EH (cell line): ENCODE measurements at places on chromosomes 2 and 18.

DNA sequence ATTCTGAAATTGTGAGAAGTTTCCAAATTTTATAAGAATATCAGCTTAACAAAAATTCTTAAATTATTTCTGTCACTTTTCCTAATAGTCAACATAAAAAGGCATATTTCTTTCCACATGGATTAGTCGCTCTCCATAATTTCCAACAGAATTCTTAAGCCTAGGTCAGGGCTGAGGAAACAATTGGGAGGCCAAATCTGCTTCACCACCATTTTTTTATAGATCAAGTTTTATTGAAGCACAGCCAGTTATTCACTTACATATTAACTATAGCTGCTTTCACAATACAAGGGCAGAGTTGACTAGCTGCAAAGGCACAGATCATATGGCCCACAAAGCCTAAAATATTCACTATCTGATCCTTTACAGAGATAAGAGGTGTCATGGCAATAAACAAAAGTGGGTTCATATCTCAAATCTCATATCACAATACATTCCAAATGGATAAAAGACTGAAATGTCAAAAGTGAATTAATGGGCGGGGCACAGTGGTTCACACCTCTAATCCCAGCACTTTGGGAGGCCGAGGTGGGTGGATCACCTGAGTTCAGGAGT, 18.7 kb downstream of the MEMO1 start:
- no peak for DNase-seq

GRCh38 chr2:225920621-225921220, 521.2 kb downstream of the NYAP2 start:
- peak; percentile 55 for DNase-seq

DNA sequence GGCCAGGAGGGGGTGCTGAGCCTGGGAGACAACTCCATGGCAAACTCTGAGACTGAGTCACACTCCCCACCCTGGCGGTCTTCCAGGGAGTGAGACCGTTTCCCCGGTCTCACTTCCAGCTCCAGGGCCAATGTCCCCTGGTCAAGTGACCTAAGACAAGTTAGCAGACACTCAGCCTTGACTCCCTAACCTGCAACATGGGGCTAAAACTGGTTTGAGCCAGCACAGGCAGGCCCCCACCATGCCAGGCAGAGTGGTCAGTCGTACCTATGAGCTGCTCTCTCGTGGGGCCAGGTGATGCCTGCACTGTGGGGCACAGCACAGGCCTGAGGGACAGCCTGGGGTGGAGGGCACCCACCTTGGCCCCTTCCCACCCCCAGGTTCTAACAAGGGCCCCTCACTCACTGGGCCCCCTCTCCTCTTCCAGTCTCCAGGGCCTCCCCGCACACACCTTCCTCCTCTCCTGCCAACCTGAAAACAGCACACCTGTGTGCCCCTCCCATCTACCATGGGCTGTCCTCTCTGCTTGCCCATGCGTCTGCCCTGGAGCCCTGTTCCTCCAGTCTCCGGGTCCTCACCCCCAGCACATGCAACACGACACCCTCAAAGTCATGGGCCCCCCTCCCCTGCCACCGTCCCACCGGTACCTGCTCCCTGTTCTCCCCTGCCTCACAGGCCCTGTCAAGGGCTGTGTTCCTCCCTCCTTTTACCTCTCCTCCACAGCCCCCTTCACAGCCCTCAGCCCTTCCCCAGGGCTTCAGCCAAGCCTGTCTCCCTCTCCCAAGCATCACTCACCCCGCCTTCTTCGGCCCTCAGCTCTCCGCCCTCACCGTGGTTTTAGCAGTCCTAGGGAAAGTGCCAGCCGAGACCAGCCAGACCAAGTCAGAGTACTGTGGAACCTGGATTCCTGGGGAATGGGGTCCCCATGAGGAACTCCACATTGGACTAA, 1.6 kb downstream of the GPR17 start:
- DNase-seq, result peak; percentile 72

GRCh38 chr2:202299712-202300111, 34.1 kb downstream of the NOP58 start:
- DNase-seq, result no peak

DNA sequence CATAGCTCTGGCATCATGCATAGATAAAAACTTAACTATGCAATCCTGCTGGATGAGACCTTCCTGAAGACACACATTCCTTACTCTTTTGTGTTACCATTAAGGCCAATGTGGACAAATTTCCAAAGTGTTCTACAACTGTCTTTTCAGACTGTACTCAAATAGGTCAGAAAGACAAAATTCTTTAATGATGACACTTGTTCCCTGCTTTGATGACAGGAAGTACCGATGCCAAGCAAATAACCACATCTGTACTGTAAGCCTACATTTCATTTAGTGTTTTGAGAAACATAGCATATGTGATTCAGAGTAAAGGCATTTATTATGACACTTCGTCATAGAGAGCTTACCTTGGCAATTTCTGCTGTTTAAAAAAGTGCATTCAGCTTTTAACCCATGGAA, 55.0 kb downstream of the PMAIP1 start:
- DNase-seq, result peak; percentile 66

DNA sequence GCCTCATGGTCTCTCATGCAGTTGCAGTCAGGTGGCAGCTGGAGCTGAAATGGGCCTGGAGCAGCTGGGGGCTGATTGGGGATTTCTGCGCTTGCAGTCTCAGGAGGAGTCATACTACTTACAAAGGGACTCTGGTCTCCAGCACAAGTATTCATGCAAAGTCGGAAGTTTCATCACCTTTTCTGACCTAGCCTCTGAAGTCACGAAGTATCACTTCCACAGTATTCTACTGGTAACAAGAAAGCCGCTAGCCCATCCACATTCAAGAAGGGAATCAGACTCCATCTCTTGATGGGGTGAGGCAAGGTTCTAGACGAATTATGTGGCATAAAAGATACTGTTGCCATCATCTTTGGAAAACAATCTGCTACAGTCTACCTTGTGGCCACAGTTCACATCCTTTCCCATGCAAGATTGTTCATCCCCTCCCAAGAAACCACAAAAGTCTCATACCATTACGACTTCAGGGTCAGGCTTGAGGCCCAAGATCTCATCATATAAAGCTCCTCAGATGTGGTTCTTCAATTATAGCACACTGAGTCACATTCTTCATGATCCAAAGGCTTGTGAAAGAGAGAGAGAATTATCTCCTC, 95.3 kb downstream of the SMC6 start:
- peak; percentile 79 for DNase-seq

DNA sequence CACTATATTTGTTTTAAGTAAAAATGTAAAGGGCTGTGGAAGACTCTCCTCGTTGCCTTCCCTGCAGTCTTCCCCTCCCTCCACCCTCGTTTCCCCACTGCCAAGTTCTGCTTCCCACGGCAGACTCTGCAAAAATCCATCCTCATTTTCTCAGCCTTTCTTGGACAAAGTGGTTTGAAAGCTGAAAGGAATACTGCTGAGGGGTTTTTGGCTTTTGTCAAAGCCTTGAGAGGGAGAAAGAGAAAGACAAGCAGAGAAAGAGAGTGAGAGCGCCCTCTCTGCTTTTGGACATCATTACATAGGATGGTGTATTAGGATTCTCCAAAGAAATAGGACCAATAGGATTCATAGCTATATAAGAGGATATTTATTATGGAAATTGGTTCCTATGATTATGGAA, 455.9 kb upstream of the SOX11 start:
- no peak for DNase-seq

DNA sequence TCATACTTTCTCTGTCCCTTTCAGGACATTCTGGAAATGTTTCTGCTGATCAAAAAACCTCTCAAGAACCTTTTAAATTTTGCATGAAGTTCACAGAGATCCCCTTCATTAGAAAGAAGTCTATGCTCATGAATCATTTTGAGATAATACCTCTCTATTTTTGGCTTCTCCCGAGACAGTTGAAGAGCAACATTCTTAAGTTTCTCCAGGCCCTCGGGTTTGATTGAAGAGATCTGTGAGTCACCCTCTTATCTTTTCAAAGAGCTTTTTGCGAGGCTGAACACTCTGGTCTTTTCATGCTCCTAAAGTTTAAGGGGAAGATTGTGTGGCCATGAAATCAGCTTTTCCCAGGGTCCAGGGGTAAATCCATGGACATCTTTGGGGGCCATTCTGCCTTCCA, 354.2 kb downstream of the FBXO15 start:
- peak; percentile 86 for DNase-seq

- peak; percentile 48 for DNase-seq
Measured at GRCh38 chr2:215577356-215577755, 141.5 kb upstream of the FN1 start.

GRCh38 chr2:122543815-122544214, 788.4 kb downstream of the TSN start:
- peak; percentile 84 for DNase-seq

DNA sequence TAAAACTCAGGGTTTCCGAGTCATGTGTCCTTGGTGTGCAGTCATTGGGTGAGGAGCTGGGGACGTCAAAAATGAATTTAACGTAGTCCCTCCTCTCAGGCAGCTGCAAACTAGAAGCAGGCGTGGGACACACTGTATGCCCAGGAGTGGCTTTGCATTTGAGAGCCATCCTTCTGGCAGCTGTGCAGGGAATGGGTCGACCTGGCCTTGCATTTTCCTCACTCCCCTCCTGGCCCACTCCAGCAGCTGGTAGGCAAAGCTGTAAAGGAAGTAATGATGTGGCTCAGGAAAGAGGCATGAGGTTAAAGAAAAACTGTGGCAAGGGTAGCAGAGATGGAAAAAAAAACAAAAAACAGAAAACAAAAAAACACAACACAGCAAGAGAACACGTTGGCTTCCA, 46.5 kb downstream of the RNF144A start:
- DNase-seq, result no peak

DNA sequence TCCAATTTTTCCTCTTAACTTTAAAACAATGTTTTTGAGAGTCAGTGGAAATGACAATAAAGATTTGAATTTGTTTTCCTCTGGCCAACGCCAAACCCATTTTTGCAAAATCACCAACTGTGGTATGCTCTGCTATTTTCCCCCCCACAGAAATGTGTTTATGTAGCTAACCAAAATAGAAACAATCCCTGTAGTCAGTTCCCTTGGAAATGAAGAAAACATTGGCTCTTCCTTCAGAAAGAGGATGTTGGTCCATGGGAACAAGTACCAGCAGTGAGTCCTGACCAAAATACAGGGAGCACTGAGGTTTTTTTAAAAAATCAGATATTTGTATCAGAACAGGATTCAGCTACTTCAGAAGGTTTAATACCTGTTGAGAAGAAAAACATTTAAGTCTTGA, 65.3 kb downstream of the SLC40A1 start:
- peak; percentile 27 for DNase-seq

DNA sequence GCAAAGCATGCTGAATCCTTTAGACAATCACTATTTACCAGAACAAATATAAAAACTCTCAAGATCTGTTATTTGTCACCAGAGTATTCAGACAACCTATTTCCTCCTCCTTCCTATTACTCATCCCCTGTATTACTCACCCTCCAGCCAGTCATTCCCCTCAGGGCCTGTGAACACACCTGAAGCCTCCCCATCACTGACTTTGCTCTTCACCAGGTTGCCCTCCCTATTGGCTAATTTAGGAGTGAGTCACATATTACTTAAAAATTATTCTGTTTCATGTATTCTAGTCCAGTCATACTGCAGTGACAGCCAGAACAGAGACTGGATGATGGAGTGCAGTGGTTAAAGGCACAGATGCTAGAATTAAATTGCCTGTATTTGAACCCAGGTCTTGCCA, 3.7 kb upstream of the ATG16L1 start:
- DNase-seq, result peak; percentile 36

GRCh38 chr2:37617119-37617892, 54.1 kb downstream of the CDC42EP3 start:
- DNase-seq, result no peak

GRCh38 chr2:132383956-132384355, 32.6 kb upstream of the GPR39 start:
- DNase-seq, result no peak

- DNase-seq, result no peak
Measured at GRCh38 chr2:108460345-108461037, 11.5 kb downstream of the GCC2 start.

DNA sequence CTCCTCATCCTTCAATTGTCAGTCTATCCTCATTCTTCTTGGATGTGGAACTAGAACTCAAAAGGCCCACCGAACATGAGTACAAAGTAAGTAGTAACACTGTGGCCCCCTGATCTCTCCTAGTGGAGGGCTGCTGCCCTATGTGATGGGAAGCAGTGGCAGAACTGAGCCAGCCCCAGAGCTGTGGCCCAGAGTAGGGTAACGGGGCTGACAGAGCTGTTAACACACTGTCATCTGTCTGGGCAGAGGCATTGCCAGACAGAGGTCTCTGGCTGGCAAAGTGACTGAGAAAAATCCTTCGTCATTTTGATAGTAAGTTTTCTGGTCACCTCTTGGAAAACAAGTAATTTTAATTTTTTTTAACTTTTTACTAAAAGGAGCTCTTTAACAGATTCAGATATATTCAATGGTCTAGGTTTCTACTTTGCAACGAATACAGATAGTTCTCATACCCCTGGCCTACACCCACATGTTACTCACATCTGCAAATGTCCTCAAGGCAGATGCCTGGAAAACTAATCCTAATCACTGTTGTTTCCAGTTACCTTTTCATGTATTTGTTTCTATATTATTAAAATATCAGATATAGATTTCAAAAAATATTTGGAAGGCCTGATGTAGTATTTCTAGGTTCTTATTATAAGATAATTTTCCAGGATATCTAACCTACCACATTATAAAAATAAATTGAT, 588.7 kb downstream of the CPS1 start:
- no peak for DNase-seq

- no peak for DNase-seq
Measured at GRCh38 chr2:207091176-207091575, 74.6 kb downstream of the KLF7 start.

DNA sequence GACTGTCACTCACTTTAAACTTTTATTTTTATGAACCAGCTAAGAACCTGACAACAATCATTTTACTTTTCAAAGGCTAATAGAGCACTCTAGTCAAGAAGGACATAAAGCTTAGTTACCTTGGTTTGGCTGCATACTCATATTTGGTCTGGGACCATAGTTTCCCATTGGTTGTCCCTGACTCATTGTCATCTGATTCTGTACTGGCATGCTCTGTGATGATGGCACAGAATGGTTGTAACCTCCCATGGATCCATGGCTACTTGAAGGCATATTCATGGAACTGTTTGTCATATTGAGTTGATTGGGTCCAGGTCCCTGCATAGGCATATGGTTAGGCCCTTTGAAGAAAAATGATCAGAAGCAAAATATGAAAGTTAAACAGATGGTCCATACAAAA, 37.9 kb downstream of the SS18 start:
- DNase-seq, result peak; percentile 15

- DNase-seq, result no peak
Measured at GRCh38 chr18:41197967-41198366, 757.1 kb upstream of the PIK3C3 start.

DNA sequence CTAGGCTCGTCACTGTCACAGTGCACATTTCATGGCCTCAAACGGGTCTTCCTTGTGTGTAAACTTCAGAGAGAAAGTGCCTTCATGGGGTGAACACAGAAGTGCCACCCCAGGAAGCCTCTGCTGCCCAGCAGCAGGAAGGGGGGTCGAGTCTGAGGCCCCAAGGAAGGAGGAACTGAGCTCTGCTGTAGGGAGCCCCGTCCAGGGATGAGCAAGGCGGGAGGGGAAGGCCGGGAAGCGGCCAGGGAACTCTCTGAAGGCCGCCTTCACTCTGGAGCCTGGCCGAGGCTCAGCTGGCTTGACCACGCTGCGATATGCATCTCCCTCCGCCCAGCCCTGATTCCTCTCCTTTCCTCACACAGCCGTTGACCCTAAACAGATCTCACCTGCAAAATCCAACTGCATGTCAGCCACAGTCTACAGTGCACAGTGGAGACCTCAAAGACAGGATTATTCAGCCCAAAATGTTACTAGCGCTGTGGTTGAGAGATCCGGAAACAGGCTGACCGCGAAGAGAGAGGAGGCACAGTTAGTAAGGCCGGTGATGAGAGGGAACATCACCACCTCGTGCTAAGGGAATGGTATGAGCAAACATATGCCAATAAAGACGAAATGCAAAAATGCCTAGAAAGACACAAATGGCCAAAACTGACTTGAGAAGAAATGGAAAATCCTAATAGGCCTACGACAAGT, 34.2 kb upstream of the CTDP1 start:
- DNase-seq, result no peak
